ENCODE measurements at places on chromosomes 2 and 18.

- no peak for DNase-seq
Measured at GRCh38 chr18:12314591-12315305, 6.7 kb downstream of the TUBB6 start.

DNA sequence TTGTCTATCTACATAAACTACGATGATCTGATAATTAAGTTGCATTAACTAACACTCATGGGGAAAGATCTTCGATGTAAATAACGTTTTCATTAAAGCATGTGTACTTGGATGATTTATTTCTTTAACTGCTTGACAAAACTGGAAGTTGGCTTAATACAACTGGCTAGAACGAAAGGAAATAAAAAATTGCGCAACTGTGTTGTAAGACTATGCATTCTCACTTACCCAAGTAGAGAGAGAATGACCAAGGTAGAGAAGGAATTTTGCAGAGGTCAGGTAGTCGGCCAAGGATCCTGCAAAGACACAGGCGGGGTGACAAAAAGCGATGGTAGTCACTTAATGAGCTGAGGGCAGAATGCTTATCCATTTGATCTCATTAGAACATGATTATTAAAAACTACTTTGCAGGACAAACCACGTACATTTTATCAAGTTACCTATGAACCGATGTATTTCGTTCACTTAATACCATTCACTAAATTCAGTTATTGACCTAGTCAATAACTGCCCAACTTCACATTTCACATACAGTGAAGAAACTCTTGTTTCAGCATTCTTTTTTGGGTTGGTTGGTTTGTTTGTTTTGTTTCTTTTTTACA lies 900 bp downstream of the SLC40A1 start:
- no peak for DNase-seq

GRCh38 chr18:37251679-37252078 lies 313.9 kb downstream of the CELF4 start:
- DNase-seq, result no peak

GRCh38 chr2:176493226-176493825 lies 224.1 kb downstream of the MTX2 start:
- DNase-seq, result no peak

DNA sequence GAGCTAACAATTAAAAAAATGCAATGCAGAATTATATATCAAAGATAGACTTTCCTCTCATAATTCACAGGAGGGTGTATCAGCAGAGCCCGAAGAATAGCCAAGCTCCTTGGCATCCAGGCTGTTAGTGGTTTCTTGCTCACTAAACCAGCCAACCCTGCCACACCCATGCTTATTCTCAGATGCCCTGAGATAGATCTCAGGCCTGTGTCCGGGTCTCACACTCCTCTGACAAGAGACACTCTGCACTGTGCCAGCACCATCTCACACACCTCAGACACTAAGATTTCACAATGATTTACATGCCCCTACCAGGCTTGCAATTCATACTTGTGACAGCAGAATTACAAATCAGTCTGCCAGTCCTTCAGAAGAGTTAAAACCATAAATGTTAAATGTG lies 64.5 kb downstream of the OSBPL1A start:
- no peak for DNase-seq

DNA sequence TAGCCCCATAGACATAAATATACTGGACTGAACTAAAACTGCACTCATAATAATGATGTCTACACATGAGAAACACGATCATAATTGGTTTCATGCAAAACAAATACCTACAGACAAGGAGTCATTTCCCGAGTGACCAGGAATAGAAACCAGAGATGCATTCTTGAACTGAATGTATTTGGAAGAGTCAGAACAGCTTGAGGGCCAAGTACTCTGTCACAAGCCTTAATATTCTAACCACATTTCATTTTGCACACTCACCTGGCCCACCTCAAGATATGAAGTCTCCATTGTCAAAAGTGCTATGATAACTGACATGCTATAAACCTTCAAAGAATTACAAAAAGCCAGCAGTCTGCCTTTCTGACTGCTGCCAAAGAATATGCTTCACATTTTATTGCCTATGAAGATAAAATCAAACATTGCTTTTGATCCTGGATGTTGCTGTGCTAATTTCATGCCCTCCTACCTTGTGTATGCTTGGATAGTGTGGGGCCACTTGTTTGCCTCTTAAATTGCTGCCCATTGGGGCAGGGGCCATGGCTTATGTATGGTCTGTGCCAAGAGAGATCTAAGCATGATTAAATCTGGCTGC lies 18.9 kb upstream of the ASAP2 start:
- DNase-seq, result no peak

GRCh38 chr2:214244847-214245246 lies 166.0 kb upstream of the VWC2L start:
- no peak for DNase-seq

- no peak for DNase-seq
Measured at GRCh38 chr2:12694990-12695774, 21.6 kb upstream of the TRIB2 start.

DNA sequence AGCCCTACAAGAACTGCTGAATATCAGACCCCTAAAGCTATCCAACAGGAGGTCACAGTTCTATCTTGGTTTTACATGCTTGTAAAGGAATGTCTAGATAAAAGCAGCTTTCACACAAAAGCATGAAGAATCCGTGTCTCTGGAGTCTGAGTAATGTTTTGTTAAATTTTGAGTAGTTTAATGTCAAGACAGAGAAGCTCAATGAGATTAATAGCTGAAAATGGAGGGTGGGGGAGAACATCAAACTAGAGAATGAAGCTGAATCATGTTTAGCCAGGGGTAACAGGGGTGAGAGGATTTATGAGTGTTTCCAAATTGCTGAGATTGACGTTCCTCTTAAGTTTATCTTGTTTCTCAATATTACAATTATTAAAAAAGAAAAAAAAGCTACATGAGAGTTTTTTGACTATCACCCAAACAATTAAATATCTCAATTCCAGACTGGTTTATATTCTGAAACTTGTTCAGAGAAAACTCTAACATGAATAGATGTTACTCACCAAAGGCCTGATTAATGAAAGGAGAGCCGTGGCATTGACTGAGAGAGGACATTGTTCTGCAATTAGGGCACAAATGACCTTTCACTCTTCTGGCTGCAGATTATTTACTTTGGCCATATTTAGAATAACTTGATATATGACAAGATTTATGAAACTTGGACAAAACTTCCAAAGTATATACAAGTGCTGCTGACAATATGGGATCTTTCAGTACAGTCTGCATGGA lies 266.4 kb upstream of the ETAA1 start:
- DNase-seq, result no peak

DNA sequence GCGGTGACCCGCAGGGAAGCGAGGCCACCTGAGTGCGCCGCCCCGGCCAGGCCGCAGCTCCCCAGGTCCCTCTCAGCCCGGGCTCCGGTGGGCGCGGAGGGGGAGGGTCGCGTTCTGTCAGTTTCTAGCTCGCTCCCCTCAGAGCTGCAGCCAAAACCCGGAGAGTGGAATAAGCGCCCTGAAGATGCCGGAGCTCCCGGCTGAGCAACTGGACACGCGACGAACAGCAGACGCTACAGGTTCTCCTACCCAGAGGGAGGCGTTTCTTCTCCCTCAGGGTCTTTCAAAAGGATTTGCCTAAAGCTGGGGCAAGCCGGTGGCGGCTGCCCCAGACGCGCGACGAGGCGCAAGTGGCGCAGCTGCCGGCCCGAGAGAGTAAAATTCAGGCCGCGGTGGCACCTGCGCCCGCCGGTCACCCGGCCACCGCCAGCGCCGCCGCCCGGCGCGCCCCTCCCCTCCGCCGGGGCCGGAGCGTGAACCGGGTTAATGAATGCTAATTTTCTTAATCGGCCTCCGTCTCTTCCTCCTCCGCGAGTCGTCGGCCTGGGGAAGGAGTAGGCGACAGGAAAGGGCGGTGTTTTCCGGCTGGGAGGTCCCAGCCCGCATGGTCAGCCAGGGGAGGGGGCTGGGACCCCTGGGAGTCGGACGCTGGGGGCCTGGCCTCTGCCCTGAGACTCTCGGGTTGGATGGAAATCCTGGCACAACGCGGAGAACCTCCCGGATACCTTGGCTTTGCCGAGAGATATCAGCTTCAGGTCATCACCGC lies 845 bp upstream of the CDC42EP3 start:
- DNase-seq, result peak; percentile 58

DNA sequence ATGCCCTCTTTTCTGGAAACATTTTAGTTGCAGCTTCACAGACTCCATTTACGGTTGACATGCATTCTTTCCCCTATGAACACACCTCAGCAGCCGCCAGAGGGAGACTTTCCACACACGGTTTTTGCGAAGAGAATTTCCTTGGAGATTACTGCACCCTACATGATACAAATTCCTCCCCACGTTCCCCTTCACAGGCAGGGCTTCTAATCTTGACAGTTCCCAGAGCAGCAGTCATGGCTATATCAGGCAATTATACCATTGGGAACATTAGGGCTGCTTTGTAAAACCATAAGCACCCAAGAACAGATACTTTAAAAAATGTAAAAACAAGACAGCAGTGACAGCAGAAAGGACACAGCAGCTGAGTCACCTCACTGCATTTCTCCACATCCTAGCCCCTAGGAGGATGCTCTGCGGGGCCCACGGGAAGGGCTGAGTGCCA lies 253.8 kb downstream of the TGIF1 start:
- DNase-seq, result no peak

- no peak for DNase-seq
Measured at GRCh38 chr2:101958061-101958460, 33.7 kb upstream of the IL1R2 start.

GRCh38 chr18:76499637-76500340 lies 4.7 kb upstream of the ZNF516 start:
- DNase-seq, result no peak

DNA sequence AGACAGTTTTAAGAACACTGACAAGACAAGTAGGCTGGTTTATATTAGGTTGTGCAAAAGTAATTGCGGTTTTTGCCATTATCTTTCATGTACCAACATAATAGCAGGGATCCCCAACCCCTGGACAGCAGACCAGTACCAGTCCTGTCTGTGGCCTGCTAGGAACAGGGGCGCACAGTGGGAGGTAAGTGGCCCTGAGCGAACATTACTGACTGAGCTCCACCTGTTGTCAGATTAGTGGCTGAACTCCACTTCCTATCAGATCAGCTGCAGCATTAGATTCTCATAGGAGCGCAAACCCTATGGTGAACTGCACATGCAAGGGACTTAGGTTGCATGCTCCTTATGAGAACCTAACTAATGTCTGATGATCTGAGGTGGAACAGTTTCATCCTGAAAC lies 921.9 kb downstream of the CCDC85A start:
- no peak for DNase-seq

GRCh38 chr2:22995576-22995975 lies 389.4 kb upstream of the KLHL29 start:
- DNase-seq, result no peak

- no peak for DNase-seq
Measured at GRCh38 chr18:48599391-48599790, 60.6 kb downstream of the CTIF start.

DNA sequence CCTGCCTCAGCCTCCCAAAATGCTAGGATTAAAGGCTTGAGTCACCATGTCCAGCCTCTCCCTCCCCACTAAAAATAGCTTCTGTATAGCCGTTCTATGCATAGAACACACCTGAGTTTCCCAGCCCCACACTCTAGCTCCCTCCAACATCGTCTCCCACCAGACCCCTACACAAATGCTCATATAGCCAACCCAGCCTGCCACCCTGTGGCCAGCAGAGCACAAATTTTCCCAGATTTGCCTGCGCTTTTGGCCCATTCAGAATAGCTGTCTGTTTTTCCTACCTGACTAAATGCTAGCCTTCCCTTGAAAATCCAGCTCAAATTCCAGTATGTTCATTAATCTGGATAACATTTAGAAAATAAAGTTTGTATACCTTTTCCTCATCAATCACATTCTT lies 22.8 kb downstream of the TRABD2A start:
- DNase-seq, result no peak

DNA sequence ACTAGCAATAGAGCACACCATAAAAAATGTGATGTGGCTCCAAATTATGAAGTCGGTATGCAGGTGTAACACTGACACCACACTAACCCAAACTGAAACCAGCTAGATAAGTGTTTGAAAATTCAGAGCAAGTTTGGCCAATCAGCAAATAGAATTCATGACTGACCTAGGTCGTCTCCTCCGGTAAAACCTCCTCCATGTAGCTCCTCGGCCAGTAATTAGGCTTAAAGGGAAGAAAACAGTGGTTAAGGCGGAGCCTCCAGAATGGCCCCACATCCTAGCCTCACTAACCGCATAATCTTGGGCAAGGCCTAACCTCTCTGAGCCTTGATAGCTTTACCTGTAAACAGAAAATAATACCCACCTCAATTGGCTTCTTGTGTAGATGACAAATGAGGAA lies 30.1 kb downstream of the C1D start:
- DNase-seq, result no peak

DNA sequence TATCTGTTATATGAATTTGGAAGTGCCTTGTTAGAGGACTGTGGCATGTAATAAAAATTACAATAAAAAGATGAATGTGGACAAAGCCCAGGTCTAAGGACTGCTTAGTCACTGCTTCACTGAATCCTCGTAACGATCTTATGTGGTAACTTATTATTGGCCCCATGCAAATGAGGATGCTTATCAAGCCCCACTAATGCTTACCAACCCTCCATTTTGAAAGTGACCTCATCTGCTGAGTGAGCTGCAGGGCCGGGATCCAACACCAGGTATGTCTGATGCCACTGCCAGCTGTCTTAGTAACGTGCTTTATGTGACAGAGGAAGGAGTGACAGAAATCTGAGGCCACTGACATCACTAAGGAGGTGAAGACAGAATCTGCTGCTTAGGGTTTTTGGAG lies 65.3 kb upstream of the CCDC85A start:
- DNase-seq, result no peak

GRCh38 chr2:12708508-12709206 lies 8.1 kb upstream of the TRIB2 start:
- no peak for DNase-seq

DNA sequence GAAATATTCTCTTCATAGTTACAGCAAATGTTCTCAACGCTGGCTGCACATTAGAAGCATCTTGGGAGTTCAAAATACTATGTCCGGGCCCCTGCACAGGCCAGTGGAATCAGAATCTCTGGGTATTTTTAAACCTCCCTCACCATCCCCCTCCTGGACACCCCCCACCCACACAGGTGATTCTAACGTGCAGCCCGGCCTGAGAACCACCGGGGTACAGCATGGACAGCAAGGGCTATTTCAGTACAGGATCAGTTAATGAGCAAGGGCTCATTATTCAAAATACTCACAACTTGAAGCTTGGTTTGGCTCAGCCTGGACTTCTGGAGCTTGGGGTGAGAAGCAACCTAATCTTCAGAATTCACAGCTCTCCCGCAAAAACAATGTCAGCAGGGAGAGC lies 31.4 kb downstream of the INO80C start:
- DNase-seq, result no peak

- DNase-seq, result no peak
Measured at GRCh38 chr2:35462226-35462998, 893.2 kb upstream of the CRIM1 start.

All from GDM1 (cell line).